ENCODE measurements at places on chromosomes 7 and 10. TPM values are rescaled to one million over a fixed set of nuclear protein-coding genes. Genes with fewer than 3 reads are reported as not detected.

DNA sequence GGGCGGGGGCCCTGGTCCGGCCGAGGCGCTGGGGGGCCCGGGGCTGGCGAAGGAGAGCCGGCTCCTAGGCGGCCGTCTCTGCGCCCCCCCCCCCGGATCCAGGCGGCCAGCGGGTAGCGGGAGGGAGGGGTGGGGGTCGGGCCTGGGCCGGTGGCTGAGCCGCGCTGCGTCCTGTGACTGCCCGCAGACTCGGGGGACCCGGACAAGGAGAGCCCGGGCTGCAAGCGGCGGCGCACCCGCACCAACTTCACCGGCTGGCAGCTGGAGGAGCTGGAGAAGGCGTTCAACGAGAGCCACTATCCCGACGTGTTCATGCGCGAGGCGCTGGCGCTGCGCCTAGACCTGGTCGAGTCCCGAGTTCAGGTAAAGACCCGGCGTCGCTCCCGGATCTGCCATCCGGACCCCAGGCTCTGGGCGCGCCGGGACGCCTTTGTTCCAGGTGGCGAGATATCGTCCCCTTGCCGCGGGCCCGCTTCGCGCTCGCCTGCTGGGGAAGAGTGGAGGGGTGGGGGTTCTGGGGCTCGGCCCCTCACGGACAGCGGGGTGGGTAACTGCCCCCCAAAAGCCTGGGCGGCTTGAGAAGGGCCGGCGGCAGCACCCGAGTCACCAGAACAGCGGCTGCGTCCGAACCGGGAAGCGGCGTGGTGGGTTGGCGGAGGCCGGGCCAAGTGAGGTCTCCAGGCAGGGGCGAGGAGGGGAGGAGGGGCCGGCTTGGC lies 819 bp downstream of the UNCX start:
- DNase-seq = no peak

DNA sequence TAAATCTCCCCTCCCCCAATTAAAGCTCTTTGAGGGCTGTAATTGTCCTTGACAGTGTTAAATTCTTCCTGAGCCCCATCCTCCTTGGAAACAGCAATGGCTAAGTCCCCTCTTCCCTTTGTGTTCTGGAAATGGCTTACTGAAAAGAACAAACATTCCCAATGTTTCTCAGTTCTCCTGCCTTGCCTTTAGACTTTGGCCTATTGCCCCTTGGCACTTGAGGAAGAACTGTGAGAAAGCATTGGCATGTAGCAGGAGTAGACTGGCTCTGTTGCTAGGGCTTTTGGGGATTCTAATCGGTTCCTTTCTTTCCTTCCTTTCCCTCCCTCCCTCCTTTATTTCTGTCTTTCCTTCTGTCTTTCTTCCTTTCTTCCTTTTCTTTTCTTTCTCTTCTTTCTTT lies 463.3 kb upstream of the PODXL start:
- no peak for DNase-seq

DNA sequence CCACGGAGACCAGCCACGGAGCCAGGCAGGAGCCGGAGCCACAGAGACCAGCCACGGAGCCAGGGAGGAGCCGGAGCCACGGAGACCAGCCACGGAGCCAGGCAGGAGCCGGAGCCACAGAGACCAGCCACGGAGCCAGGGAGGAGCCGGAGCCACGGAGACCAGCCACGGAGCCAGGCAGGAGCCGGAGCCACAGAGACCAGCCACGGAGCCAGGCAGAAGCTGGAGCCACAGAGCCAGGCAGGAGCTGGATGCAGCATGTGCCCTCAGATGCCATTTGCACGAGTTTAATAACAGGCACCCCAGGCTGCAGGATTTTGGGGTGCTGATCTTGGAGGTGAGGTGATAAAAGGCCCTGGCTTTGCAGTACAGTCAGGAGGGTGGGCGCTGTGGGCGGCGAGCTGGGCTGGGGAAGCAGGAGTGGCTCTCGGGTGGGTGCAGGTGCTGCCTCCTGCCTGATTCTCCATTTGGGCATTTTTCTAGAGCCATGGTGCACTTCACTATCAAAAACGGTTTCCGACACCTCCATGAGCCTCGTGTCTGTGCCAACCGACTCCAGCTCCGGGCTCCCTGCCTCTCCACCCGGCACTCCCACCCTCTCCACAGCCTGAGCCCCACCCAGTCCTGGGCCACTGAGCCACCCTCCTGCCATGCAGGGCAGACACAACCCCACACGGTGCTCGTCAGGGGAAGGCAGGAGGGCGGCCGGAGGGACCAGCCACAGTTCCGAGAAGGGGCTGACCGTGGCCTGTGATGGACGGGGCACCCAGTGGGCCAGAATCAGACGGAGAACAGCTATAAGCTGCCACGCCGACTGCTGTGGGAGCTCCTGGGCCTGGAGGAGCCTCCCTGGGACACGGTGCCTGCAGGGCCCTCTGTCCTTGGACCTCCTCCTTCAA lies 40.8 kb upstream of the NKX6-2 start:
- DNase-seq = no peak

GRCh38 chr7:130917669-130918128 lies 183.7 kb upstream of the KLF14 start:
- no peak for DNase-seq

GRCh38 chr10:93954299-93954698 lies 39.4 kb upstream of the PLCE1 start:
- no peak for DNase-seq

DNA sequence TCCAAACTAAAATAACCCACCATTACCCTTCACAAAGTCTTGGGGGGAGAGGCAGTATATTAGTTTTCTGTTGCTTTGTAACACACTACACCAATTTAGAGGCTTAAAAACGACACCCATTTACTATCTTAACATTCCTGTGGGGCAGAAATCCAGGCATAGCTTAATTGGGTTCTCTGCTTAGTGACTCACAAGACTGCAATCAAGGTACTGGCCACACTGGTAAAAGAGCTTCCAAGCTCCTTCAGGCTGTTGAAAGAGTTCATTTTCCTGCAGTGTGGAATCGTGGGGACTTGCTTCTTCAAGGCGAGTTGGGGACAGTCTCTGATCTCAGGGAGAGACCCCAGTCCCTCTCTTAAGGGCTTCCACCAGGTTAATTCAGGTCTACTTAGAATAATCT lies 139.1 kb downstream of the XPNPEP1 start:
- no peak for DNase-seq

DNA sequence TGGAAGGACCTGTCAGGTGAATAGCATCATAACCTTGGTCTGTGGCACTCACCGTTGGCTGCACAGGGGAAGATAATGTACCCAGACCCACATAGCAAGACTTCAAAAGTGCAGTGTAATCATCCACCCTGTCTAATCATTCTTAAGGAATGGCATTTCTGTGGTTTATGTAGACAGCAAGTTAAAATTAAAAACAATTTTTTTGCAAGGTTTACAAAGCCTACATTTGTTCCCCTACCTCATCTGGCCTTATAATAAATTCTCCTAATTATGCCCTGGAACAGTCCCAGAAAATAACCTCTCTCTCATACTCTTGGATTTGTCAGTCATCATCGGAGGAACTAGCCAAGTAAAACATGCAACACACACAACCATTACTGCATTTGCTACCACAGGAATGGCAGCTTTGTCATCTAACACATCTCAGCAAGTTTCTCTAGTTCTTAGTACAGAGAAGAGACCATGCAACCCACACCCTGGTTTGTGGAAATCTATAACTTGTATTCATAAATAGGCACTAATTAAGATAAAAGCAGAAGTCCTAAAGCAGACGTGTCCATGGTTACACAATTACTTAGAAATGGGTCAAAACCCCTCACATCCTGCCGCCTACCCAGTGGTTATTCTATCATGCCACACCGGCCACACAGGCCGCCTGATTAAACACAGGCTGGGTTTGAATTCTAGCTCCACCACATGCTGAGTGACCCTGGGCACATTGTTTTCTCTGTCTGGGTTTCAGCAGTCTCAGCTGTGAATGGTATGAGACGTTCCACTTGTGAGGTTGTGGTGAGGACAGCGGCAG lies 19.1 kb downstream of the ABLIM1 start:
- no peak for DNase-seq

DNA sequence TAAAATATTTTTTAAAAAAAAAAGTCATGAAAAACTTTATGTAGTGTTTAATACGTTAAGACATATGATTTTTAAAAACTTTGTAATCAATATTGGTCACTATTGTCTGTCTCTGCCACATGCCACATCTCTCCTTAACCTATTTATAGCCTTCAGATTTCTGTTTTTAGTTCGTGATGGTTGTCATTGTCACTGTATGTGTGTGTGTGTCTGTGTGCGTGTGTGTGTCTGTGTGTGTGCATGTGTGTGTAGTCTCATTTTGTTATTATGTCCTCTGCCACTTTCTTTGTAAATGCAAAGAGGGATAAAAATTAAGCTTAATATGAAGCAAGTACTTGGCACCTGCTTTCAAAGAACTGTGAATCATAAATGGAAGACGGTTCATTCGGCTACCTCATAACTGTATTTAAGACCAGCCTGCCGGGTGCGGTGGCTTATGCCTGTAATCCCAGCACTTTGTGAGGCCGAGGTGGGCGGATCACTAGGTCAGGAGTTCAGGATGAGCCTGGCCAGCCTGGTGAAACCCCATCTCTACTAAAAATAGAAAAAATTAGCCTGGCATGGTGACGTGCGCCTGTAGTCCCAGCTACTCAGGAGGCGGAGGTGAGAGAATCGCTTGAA lies 354.0 kb downstream of the ARL4A start:
- DNase-seq = no peak

DNA sequence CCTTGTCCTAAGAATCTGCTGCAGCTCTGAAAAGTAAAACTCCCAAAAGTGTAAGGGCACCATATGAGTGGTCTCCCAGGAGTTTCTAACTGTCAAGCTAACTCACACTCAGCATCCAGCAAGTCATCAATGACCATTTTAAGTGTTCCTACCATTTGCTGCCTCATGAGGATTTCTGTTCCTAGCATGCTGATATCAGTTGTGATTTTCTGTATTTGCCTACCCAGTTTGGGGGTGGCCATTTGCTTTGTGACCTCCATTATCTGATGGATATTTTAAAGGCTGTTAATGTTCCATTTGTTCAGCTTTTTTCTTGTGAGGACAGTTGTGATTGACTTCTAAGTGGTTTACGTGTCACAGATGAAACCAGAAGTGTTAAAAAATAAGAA lies 2.9 kb downstream of the FAM24B start:
- no peak for DNase-seq

GRCh38 chr10:93541402-93542357 lies 24.8 kb upstream of the FFAR4 start:
- DNase-seq = peak; percentile 60

DNA sequence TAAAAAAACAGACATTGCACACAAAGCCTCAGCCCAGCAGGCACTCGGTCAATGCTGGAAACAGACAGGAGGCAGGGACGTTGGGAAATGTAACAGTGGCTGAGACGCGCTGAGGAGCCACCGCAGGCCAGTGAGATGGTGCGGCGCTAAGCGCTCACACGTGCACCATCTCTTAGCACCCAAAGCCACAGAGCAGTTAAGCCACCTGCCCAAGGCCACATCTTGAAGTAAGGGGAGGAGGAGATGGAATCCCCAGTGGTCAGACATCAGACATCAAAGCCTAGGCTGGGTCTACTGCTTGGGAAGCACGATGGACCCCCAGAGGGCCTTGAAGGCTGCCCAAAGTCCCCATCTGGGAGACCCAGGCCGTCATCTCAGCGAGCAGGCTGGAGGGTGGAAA lies 15.6 kb downstream of the LAT2 start:
- no peak for DNase-seq

DNA sequence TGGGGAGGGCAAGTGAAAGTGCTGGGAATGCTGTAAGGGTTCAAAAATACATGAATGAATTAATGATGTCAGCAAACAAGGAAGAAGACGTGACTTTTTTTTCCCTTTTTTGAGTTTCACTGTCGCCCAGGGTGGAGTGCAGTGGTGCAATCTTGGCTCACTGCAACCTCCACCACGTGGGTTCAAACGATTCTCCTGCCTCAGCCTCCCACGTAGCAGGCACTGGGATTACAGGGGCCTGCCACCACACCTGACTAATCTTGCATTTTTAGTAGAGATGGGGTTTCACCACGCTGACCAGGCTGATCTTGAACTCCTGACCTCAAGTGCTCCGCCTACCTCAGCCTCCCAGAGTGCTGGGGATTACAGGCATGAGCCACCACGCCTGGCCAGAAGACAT lies 30.0 kb downstream of the DENND10 start:
- no peak for DNase-seq

GRCh38 chr7:112116358-112116757 lies 89.8 kb downstream of the DOCK4 start:
- DNase-seq = no peak

GIMAP2 gene
- total RNA-seq = 8.3 TPM

GPER1 gene
- 14.7 TPM for total RNA-seq

PARP12 gene
- total RNA-seq = 55.7 TPM
